ENCODE measurements at places on chromosomes 11 and 22. TPM values are rescaled to one million over a fixed set of nuclear protein-coding genes. Genes with fewer than 3 reads are reported as not detected.
A peak's percentile ranks its signal among the peaks of the same experiment; 100 is the strongest.

DNA sequence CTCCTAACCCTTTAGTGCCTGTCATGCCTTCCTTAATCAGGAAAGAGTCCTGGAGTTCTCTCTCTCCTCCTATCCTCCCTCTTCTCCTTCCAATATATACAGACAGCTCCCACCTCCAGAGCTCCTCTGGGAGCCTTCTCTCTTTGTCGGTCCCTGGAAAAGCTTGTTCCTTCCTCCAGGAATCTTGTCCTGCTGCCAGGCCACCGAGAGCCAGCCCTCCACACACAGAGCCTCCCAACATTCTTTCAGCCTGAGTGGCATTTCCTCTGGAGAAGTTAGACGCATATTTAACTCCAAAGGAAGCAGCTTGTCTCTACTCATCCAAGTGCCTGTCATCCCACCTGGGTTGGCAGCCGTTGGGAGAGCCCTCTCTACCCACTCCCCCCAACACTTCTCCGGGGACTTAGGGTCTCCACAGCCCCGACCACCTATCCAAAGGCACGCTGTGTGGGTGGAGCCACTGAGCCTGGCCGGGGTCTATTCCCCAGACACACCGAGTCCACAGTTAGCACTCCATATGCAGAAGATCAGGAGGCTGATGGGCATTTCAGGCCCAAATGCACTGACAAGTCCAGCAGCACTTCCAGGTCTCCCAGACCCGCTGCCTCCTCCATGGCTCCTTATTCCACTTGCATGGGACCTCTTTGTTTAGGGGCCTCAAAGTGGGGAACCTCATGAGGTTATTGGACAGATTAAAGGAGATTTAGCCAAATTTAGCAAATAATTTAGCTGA is 31.1 kb downstream of the DKK3 start:
- peak; percentile 11 for DNase-seq

DNA sequence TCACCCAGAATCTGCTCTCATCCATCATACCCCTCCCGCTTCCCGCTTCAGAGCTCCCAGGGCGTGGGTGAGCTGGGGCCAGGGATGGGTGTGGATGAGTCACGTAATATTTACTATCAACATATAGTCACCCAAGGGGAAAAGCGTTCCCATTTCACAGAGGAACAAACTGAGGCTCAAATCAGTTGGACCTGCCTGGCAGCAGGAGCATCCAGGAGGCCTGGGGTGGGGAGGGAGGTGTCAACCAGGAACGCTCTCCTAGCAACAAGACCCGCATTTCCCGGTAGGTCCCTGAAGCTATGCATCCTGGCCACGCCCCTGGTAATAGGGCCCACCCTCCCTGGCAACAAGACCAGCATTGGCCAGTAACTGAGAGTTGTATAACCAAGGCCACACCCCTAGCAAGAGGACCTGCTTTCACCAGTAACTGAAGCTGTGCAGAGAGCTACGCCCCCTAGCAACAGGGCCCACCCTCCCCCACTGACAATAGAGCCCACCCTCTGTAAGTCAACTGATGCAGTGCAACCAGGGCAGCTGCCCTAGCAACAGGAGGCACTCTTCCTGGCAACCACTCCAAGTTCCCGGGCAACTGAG is 32.7 kb upstream of the TXNRD2 start:
- DNase-seq: no peak

DNA sequence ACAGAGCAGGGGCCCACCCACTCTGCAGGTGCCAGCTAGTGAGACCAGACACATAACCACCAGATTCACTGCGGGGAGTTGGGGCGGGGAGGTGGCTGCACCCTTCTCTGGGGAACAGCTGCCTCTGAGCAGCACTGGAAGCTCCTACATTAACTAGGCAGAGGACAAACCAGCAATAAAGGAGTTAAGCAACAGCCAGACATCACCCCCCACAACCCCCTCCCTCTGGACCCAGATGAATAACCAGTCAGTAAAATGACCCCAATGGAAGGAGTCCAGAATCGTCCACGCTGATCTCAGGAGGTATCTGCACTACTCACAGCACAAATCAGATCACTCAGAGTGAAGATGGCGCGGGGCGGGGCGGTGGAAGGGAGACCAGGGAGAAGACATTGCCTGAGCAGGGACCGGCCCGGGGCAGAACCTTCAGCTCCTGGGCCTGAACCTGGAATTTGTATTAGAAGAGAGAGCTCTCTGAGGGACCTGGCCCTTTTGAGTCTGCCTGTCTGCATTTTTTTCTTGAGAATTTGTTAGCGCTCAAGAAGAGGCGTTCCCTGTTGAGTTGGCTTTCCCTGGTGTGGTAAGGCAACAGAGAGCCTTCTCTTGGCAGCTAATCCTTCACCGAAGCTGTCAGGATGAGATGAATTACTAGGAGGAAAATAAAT is 125.5 kb upstream of the NCAM1 start:
- no peak for DNase-seq

Gene SEPTIN3
- 0.45 TPM for total RNA-seq

Measured in NCI-H460 (cell line).